ENCODE measurements at places on chromosomes 12 and 14. TPM values are rescaled to one million over a fixed set of nuclear protein-coding genes. Genes with fewer than 3 reads are reported as not detected.

DNA sequence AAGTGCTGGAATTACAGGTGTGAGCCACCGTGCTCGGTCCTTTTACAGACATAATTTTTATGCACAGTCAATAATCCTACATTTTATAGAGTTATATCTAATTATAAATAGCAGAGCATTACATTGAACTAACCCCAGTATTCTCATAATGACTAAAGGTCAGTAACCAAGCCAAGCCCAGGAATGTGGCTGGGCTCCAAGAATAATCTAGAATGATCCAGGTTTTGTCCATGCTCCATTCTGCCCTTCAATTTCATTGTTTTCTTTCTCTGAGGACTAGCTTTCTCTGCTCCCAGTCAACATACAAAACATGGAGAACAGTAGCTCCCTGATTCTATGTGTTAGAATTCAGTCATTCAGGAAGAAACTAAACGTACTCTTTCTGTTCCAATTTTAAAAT is 92.1 kb upstream of the KRR1 start:
- no peak for DNase-seq

The OR4K2 gene
- not detected for total RNA-seq

The ENDOU gene
- total RNA-seq = not detected

DNA sequence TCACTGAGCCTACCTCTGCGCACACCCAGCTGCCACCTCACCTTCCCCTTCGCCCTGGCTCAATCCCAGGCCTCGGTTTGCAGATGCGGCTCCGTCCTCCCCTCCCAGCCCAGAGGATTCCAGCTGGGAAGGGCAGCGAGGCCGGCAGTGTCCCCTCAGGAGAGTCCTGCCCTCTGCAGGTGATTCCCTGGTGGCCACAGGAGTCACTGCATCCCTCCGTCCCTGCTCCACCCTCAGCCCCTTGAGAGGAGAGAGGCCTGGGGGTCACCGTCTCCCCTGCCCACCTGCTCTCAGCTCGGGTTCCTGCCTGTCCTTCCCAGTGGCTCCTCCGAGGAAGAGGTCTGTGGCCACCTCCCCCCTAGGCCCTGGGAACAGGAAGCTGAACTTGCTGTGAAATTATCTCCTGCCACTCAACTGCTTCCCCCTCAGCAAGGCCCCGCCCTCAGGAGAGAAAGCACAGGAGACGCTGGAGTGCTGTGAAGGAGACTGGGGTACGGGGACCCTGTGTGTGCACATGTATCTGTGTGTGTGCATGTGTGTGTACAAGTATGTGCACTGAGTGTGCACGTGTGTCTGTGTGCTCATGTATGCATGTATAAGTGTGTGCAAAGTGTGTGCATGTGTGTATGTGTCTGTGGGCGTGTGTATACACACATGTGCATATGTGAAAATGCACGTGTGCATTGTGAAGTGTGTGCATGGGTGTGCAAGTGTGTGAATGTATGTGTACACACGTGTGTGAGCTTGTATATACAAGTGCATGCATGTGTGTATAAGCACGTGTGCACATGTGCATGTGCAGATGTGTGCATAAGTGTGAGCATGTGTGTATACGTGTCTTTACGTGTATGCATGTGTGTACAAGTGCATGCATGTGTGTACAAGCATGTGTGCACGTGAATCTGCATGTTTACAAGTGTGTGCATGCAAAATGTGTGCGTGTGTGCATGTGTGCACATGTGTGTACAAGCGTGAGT is 13.2 kb upstream of the GALNT9 start:
- DNase-seq = no peak

DNA sequence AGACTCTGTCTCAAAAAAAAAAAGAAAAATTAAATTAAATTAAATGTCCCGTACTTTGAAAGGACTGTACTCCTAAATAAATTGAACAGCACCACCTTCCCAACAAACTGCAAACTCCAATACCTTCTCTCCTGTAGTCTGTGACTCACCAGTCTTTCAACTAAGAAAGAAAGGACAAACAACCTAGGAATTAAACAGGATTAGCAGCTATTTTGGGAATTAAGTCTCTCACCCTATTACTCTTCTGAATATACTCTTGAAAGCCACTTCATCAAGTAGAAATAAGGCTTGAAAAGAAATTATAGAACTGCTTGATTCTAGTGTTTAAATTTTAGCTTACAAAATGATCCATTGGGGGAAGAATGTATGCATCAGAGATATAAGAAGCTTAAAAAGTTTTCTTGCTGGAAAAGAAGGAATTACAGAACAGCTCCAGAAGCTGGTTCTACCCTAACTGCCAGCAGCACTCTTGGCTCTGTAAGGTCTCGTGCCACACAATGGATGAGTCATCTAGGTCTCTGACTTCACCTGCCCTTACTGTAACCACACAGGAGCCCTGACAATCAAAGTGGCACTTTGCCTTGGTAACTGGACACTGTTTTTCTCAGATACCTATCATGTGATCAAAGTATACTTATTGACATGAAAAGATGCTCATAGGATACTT is 57.0 kb upstream of the CERS5 start:
- DNase-seq = no peak

- no peak for DNase-seq
Measured at GRCh38 chr12:46921048-46921763, 95.4 kb upstream of the SLC38A4 start.

- DNase-seq = no peak
Measured at GRCh38 chr12:11853126-11853525, 203.7 kb downstream of the ETV6 start.
